Left cardiac atrium (tissue), 4 donors: ENCODE measurements at places on chromosomes 2 and 18.

- DNase-seq, result no peak
These were observed 126.4 kb downstream of the NCOA1 start for GRCh38 chr2:24617424-24617823.

DNA sequence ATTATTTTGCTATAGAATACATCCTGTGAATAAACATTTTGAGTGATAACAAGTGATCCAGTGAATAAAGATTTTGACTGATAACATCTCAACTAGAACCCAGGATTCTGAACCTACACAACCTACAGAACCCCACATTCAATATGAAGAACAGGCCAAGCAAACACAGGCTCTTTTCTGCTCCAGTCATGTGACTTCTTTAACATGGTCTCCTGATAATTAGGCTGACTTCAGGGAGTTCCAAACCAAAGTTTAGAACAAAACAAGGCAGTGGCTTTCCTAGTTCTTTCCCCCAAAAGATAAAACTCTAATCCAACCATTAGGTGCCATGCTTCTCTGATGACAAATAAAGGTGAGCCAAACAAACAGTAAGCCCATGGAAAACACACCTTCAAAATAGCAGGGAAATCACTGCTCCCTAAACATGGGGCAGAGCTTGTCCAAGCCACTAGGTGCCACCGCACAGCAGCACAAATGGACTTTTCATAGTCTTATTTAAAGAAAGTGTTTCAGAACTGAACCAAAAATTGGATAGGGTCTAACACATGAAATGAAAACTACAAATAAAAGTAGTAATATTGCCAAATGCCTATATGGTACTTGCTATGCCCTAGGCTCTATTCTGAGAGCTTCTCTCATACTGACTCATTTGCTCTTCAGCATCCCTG lies 95.3 kb downstream of the EVA1A start:
- DNase-seq, result no peak

DNA sequence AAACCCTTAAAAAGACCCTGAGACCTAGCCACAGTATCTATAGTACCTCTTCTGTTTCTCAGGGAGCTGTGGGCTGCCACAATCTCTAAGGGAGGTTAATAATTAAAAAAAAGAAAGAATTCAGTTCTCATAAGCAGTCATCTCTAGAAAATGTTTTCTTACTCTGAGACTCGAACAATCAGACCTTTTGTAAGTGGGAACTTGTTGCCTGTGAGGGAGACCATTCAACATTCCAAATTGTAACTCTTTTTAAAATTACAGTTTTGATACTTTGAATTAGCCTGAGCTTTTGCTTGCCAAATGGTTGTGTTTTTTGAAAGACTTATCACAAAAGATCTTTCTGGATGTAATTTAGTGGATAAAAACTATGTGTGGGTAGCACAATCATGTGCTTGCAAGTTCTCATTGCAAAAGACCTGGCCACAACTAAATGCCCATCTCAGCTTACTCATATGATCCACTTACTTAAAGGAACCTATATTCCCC lies 33.3 kb downstream of the IL1R2 start:
- DNase-seq, result no peak

GRCh38 chr18:72128649-72129048 lies 415.5 kb downstream of the CBLN2 start:
- no peak for DNase-seq

- peak; percentile 81 for DNase-seq
These were observed 29.5 kb downstream of the PAX8 start for GRCh38 chr2:113248997-113249770.

- DNase-seq, result no peak
These were observed 402.3 kb upstream of the SLC14A2 start for GRCh38 chr18:45213040-45213333.

GRCh38 chr2:2788076-2788475 lies 457.0 kb upstream of the MYT1L start:
- no peak for DNase-seq

GRCh38 chr2:73904952-73905351 lies 12.1 kb downstream of the ACTG2 start:
- DNase-seq, result no peak

DNA sequence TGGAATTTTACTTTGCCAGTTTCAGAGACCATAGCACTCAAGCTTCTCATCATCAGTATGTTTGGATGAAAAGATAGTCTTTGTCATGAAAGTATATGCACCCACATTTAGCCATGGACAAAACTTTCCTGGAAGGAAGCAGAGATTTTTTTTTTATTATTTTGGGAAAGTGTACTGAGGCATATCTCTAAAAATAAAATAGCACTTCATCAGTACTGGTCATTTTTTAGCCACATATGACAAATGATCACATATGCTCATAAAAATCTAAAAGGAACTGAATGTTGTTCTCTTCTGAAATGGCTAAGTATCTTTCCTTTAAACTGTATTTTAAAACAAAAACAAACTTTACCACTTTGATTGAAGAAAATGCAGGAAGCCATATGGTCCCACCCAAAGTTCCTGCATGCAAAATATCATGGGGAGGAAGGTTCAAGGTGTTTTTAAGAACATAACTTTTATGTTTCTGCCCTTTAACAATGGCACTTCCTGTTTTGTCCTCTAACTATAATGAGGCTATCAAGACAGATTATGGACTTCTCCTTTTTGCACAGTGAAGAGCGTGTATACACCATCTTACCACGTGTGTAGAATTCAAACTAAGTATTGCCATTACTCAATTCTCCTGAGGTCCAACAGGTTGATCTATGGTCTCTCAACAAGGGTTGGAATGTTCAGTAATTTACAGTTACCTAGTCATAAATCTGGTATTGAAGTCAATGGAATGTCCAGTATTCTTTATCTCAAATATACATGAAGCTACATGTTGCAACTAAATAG lies 77.1 kb upstream of the SLC39A10 start:
- no peak for DNase-seq

DNA sequence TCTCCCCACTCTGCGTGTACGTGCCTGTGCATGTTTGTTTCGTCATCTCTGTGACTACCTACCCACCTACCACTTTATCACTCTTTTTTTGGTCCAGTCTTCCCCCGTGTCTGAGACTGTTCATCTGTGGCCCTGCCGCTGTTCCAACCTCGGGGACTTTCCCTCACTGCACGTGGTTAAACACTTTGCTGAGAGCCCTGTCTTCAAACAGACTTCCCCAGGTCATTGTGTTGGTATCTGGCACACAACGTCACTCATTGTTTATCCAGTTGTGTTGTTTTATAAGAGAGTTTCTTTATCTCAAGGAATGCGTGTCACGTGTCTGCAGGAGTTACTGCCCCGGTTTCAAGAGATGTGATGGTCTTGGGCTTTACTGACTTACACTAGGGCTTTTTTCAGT lies 262.0 kb upstream of the RASGRP3 start:
- DNase-seq, result peak; percentile 23

DNA sequence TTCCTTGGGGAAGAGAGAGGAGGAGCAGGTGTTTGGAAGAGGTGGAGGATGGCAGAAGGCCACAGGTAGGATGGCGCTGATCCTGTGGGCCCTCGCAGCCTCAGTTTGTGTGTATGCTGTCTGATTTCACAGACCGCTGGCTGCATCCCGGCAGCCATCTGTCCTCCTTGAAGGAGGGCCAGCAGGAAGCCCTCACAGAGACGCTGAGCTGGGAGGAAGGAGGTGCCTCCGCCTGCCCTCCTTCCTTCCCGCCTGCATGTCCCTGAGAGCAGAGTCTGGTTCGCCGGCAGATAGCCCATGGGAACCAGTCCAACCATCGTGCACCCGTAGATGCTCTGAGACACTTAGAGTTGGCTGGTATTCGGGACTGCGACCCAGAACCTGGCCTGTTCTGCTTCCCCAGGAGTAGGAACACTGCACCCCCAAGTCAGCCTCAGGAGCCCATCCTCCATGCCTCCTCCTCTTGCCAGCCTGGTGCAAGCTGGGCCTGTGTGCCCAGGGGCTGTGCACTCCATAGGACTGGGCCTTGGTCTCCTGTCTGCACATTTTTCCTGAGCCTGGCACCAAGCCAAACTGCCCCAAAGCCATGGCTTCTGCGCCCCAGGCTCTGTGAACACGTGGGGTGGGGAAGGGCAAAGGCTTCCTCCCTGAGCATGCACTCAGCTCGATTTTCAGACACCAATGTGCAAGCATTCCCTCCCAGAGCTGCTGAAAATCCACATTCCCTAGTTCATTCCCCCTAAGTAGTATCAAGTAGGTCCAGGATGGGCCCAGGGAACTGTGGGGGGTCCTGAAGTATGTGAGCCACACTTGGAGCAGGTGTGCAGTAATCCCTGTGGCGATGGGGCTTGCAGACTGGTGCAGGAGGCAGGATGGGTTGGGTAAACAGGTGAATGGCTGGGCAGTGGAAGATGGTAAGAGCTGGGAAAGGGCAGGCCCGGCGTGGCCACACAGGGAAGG lies 115.6 kb downstream of the SEPTIN10 start:
- no peak for DNase-seq

DNA sequence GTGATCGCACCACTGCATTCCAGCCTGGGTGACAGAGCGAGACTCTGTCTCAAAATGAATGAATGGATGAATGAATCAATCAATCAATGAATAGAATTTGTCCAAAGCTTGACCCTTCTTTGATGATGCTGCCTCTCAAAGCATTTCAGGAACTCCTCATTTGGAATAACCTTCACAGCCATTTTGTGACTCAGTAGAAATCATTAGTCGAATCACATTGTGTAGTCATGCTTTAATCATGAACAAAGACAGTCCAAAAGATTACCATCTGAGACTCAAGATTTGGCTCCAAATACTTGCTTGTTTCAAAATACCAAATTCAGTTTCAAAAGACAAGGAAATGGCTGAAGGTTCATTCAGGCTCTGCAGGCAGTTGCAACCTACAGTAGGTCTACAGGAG lies 83.1 kb downstream of the VWA3B start:
- DNase-seq, result no peak

GRCh38 chr2:49598231-49598630 lies 443.9 kb upstream of the FSHR start:
- DNase-seq, result no peak

- DNase-seq, result peak; percentile 72
These were observed 81.9 kb upstream of the TXNDC2 start for GRCh38 chr18:9803698-9804516.

DNA sequence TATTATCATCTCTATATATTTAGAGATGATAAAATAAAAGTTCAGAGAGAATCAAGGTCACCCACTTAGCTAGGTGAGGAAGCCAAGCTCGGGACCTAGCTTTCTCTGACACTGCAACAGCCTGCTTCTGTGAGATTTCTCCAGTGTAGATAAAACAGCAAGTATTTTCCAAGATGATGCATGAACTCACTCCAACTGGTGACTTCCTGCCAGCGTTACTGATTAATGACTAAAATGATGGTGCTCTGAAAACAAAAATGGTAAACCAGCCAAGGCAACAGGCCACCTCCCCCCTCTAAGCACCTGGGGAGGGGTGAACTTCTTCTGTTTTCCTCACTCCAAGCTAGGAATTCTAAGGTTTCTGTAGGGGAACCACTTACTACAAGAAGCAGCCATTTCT lies 510.2 kb upstream of the ID2 start:
- DNase-seq, result no peak

DNA sequence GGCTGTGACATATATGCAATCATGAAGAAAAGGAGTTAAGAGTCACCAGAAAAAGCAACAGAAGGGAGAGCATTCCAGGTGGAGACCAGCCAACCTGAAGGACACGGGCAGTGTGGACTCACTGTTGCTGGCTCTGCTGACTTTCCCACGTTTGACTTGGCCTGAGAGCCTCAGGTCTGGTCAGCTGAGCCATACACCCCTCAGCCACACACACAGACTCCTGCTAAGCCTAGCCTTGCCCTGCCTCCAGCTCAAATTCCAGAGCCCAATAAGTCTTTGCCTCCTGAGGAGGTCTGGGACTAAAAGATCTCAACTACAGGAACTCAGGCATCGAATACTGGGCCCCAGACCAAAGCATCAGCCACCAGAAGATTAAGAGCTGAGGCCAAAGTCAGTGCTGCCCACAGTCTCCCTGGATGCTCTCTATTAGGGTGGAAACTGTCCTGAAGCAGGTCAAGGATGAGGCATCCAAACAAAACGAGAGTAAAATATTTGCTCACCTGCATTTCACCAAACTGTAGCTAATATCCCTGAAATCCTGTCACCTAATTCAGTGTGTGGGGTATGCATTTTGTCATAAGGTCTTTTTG lies 23.3 kb downstream of the CACNB4 start:
- DNase-seq, result no peak

DNA sequence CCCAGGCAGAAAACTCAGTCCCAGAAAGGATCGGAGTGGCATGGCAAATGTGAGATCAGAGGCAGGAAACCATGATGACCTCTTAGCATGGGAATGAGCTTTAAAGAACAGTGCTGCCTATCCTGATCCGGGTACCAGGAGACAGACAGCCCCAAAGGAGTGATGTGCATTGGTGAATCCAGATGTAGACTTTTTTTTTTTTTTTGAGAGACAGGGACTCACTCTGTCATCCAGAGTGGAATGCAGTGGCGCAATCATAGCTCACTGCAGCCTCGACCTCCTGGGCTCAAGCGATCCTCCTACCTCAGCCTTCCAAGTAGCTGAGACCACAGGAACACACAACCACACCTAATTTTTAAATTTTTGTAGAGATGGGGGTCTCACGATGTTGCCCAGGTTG lies 122.7 kb downstream of the VAPA start:
- DNase-seq, result no peak

- no peak for DNase-seq
These were observed 8.9 kb downstream of the COL6A3 start for GRCh38 chr2:237405006-237405559.

GRCh38 chr2:60136913-60137312 lies 416.5 kb downstream of the BCL11A start:
- no peak for DNase-seq

DNA sequence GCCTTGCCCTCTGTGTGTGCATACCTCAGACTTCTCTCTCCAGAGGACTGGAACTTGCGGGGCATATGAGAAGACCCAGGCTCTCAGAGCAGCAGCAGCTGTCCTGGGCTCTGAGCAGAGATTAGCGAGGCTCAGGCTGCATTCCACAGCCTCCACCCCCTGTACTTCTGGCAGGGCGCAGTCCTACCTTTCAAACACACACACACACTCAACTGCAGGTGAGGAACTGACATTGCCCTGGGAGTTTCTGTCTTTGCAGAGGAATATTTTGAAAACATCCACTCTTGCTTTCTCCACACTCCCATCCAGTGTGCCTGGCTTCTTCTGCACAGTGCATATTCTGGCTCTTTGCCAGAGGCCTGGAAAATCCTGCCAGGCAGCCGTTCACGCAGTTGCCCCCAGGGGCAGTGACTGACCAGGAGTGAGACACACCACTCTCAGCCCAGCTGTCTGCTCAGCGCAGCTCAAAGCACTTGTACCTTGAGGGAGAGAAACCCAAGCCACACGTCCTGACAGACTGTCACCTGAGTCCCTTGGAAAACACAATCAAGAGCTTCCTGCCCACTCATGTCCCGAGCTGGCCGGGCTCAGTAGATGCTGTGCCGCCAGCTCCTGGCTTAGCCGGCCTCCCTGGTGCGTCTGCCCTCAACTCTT lies 460.8 kb downstream of the RNF144A start:
- DNase-seq, result peak; percentile 25

DNA sequence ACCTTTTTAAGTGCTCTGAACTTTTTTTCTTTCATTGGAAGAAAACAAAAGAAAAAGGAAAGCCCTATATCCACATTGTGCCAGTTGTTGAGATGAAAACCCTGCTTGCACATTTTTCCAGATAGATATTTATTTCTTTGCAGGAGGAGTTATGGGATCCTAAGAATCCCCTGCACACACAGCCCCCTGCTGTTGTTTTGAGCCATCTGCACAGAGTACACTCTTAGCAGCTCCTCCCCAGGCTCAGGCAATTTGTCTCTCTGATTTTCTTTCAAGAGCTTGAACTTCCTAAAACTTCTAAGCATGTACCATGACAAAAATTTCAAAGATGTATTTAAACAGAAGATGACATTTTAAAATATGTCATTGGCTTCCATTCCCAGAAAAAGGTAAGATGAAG lies 436.9 kb downstream of the METTL4 start:
- DNase-seq, result no peak
